ENCODE measurements at places on chromosomes 3 and 15.
A peak's percentile ranks its signal among the peaks of the same experiment; 100 is the strongest.

- no peak for DNase-seq
These were observed 327.5 kb downstream of the UACA start for GRCh38 chr15:70435872-70436271.

- DNase-seq, result no peak
These were observed 76.1 kb downstream of the CHRD start for GRCh38 chr3:184455991-184456390.

- DNase-seq, result no peak
These were observed 289.3 kb downstream of the SHOX2 start for GRCh38 chr3:157816896-157817295.

DNA sequence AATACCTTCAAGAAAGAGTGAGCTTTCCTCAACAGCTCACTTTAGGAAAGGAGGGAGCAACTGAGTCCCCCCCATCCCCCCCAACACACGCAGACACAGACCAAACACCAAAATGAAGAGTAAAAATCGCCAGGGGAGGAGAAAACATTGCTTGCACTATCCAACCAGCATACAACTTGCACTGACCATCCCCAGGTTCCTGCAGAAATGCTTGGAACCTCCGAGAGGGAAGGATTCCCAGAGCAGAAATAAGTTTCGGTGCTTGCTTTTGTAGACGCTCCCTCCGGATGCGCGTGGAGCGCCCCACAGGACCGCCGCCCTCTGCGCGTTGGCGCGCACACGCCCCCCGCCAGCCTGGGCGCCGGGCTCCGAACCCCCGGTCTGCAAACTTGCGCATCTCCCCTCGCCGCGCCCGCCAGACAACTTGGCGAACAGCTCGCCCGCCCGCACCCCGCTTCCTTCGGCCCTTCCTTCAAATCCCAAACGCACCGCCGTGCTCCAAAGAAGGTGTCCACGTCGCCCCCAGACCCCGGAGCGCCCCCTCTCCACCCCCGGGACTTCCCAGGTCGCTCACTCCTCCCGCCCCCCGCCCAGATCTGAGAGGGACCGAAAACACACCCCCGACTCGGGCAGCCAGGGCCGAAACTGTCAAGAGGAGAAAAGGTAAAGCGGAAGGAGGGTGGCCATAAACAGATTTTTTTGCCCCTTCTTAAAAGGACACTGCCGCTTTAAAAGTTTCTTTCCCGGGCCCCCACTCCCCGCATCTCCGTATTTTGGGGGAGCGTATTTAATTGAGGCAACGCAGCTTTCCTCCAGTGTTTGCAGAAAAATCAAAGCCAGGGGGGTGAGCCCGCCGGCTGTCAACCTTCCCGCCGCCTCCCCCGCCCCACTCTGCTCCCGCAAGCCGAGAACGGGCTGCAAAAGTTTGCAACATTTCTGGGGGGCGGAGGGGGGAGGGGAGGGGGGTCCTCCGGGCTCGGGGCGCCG is 859 bp downstream of the RORA start:
- DNase-seq, result peak; percentile 40

DNA sequence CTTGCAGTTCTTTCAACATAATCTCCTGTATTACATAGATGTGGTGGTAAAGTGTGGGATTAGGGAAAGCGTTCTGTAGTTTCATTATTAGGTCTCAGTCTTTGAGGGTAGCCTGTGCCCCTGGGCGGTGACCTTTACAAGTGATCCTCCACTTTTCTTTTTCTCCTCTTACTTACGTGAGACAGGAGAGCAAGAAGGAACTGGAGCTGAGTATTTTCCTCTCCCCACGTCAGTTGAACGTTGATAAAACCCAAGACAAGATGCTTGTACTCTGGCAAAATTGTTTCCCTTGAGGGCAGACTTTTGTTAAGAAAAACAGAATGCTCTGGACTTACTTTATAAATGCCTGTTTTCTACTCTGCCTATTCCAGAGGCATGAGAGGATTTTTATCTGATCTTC is 378.7 kb downstream of the ZNF385D start:
- no peak for DNase-seq

DNA sequence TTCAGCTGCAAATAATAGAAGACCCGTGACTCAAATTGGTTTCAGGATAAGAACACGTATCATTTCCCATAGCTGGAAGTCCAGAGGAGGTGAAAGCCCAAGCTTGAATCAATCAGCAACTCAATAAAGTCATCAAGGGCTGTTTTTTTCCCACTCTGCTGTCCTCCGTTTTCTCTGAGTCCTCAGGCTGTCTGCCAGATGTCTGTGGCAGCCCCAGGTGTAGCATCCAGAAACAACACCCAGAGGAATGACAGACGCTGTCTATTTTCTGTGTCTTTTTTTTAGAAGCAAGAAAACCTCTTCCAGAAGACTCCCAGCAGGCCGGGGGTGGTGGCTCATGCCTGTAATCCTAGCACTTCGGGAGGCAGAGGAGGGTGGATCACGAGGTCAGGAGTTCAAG is 204.4 kb downstream of the FAM43A start:
- DNase-seq, result no peak

GRCh38 chr3:12966847-12967605 is 106.2 kb downstream of the IQSEC1 start:
- DNase-seq, result peak; percentile 18

All from fibroblast of mammary gland (primary cell).